ENCODE measurements at places on chromosomes 11 and 22.

DNA sequence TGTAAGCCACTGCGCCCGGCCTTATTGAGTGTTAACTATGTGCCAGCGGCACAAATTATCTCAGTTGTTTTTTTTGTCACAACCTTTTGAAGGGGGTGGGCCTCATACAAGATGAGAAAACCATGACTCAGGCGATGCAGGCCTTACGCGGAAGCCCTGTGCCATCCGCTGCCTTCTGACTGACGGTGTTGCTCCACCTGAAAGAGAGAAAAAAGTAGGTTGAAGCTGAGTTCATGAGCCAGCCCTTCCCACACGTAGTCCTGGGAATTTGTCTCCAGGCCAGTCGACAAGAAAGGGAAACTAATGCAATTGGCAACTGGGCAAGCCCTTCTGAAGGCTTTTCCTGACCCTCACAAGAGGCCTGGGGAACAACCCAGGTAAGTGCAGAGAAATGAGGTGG lies 96.9 kb upstream of the CRYBB3 start:
- no peak for DNase-seq

- DNase-seq = peak; percentile 44
These were observed 1.3 kb downstream of the ARHGEF12 start for GRCh38 chr11:120337355-120338106.

GRCh38 chr11:60991457-60991856 lies 20.0 kb downstream of the CD6 start:
- no peak for DNase-seq

DNA sequence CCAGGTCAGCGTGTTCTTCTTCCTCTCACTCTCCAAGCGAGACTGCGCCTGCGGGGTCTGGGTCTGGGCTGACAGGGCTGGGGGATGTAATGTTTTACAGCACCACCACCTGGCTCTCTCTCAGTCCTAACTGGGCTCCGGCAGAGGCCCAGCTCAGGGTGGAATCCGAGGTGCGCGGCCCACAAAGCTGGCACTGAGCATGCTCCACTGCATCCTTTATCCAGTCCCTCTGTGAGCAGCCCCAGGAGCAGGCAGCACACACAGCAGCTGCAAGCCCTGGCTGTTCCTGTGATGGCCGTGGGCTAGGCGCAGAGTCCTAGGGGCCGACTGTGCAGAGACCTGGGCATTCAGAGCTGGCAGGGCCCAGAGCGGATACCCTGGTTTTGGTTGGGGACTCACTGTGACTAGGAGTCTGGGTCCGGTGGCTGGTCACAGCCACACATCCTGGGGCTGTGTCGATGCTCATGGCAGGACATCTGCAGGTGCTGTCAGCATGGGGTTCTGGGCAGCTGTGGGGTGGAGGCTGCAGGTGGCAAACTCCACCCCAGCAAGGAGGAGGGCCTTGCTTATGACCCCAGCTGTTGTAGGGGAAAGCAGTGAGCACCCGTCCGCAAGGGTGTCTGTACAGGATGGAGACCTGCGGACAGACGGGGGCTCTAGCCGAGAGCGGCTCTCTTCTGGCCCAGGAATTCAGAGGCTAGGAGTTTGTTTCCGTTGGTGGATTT lies 4.0 kb downstream of the LRRC75B start:
- DNase-seq = no peak

DNA sequence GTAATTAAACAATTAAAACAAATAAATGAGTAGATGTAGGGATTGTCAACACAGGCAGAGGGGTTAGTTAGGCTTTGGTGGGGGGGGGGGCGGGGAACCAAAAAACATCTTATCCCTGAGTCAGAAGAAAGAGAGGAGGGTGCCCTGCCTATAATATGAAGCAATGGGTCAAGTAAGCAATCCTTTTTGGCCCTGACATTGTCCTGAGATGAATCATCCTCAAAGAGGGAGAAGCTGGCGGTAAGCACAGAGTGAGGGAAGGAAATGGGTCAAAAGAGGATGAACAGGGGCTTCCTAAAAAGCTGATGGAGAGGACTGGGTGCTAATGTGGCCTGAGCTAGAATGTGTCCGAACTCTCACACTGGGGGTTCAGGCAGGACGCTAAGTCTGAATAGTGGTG lies 4.7 kb downstream of the OLFML1 start:
- peak; percentile 81 for DNase-seq

DNA sequence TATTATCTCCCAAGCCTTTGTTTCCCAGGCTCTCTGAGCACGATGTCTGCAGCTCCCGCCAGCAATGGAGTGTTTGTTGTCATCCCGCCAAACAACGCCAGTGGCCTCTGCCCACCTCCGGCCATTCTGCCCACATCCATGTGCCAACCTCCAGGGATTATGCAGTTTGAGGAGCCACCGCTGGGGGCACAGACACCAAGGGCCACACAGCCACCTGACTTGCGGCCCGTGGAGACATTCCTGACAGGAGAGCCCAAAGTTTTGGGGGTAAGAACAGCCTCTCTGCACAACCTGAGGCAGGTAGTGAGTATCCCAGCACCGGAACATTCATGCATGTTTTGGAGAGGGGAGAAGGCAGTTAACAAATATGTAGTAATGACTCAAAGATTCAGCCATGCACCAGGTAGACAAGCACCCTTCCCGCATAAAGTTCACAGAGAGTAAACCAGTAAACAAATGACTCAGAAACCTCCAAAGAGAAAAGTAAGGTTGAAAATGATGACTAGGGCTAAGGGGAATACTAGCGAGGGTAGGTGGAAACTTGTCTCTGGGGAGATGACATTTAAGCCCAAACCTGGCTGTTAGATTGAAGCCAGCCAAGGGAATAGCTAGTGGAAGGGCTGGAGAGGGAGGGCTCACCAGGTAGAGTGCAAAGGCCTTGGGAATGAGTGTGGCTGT lies 7.2 kb downstream of the MS4A15 start:
- DNase-seq = no peak

DNA sequence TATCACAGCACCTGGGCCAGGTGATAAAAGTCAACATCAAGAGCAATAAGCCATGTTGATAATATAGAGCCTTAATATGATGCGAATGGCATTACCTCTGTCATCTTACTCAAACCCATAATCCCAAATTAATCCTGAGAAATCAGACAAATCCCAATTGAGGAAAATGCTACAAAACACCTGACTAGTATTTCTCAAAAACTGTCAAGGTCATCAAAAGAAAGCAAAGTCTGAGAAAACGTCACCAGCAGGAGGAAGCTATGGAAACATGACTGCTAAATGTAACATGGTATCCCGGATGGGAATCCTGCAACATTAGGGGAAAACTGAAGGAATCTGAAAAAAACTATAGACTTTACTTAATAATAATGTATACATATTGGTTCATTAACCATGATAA lies 29.6 kb downstream of the ASCL2 start:
- no peak for DNase-seq

GRCh38 chr11:119783466-119784400 lies 54.7 kb upstream of the NECTIN1 start:
- DNase-seq = peak; percentile 45

- DNase-seq = peak; percentile 43
These were observed 397.4 kb downstream of the SOX6 start for GRCh38 chr11:15958910-15959309.

DNA sequence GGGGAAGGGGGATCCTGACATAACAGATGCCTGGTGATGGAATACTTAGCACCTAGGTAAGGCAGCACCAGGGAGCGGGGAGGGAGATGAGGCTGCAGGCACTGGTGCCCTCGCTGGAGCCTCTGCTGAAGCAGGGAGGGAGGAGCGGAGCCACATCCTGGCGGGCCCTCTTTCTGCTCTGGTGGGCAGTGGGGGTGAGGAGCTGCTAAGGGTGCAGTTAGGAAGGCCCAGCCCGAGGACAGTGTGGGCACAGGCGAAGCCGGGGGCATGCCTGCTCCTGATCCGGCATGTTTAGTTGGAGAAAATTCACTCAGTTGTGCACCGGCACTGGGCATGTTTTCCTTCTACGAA lies 83.9 kb downstream of the MED15 start:
- DNase-seq = no peak

GRCh38 chr22:26918226-26918625 lies 260.8 kb downstream of the MIAT start:
- DNase-seq = no peak

- DNase-seq = no peak
These were observed 173.3 kb upstream of the PDGFD start for GRCh38 chr11:104337273-104337672.

- DNase-seq = peak; percentile 31
These were observed 58.6 kb downstream of the BRD1 start for GRCh38 chr22:49768951-49769690.

Measured in fibroblast of the aortic adventitia (primary cell).